ENCODE measurements at places on chromosomes 7 and 10. TPM values are rescaled to one million over a fixed set of nuclear protein-coding genes. Genes with fewer than 3 reads are reported as not detected.

GRCh38 chr7:129947049-129947448 lies 5.7 kb downstream of the UBE2H start:
- no peak for DNase-seq
- H3K27me3 ChIP-seq = no peaks in the 10 kb centered on the region
- peaks cover 23% of the 10 kb centered on the region for H3K4me1 ChIP-seq

DNA sequence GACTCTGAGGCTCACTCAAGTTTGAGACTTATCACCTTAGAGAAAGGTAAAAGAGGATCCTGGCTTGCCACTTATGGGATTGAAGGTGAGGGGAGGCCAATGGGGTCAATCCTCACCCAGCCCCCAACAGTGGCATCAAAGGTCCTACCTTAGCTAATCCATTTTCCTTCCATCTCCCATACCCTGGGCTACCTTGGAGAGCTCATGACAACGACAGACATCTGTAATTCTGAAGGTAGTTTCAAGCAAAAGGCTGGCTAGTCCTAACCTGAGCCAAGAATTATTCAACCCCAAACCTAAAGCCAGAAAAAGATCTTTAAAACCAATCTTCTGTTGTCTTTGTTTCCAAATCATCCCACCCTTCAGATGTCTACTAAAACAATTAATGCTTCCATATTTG lies 179.2 kb upstream of the GHITM start:
- H3K4me3 ChIP-seq = no peak overlapping the region
- no peaks in the 10 kb centered on the region for H3K27me3 ChIP-seq
- H3K4me1 ChIP-seq = peaks cover 2% of the 10 kb centered on the region
- H3K27ac ChIP-seq = no peak overlapping the region
- H3K36me3 ChIP-seq = no peaks in the 10 kb centered on the region

Gene ERVW-1
- total RNA-seq = not detected

Gene PRLHR
- total RNA-seq = not detected

Gene NUTM2E
- total RNA-seq = 0.12 TPM

Gene ANKRD30A
- not detected for total RNA-seq

Gene SFXN3
- 41.9 TPM for total RNA-seq
